ENCODE measurements at places on chromosomes 13 and 19. TPM values are rescaled to one million over a fixed set of nuclear protein-coding genes. Genes with fewer than 3 reads are reported as not detected.

ANKRD10 gene
- 105 TPM for total RNA-seq

C19orf85 gene
- total RNA-seq, result not detected

RXFP2 gene
- total RNA-seq, result not detected

PSG2 gene
- total RNA-seq, result not detected

TRPM4 gene
- 20.5 TPM for total RNA-seq

CLC gene
- total RNA-seq, result not detected

EPS8L1 gene
- total RNA-seq, result 0.75 TPM

ZNF667 gene
- total RNA-seq, result 3.2 TPM

MTIF3 gene
- 60.4 TPM for total RNA-seq

Data from aortic smooth muscle cell (primary cell).